Activated effector memory CD4-positive, alpha-beta T cell treated with Interleukin-2 at 50 U/mL for 16 hours (primary cell): ENCODE measurements at places on chromosomes 7 and 10.
A peak's percentile ranks its signal among the peaks of the same experiment; 100 is the strongest.

GRCh38 chr10:122949296-122949695 is 4.7 kb downstream of the C10orf88 start:
- no peak for DNase-seq

GRCh38 chr10:128525444-128525843 is 399.2 kb upstream of the MKI67 start:
- DNase-seq = no peak

- DNase-seq = peak; percentile 51
Measured at GRCh38 chr10:132434405-132435005, 37.5 kb downstream of the PWWP2B start.

- no peak for DNase-seq
Measured at GRCh38 chr7:55212838-55213237, 152.3 kb upstream of the LANCL2 start.

DNA sequence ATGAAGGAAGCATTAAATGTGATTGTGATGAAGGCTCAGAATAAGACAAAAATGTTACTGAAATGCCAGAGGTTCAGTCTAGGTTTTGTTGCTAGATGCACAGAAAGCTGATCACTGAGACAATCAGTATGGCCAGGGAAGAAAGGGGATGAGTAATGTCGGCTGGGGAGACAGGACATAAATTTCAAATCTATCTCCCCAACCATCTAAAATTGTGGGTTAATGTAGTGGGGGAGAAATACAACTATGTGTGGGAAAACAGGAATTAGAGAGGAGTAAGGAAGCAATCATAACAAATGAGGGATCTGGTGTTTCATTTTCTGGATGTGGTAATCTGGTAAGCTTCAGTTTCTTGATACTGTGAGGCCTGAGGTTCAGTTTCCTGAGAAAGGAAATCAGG is 1111.0 kb downstream of the XPNPEP1 start:
- no peak for DNase-seq

GRCh38 chr10:71133710-71134686 is 78.4 kb upstream of the UNC5B start:
- no peak for DNase-seq

GRCh38 chr7:96316949-96317348 is 4.9 kb downstream of the SLC25A13 start:
- no peak for DNase-seq

DNA sequence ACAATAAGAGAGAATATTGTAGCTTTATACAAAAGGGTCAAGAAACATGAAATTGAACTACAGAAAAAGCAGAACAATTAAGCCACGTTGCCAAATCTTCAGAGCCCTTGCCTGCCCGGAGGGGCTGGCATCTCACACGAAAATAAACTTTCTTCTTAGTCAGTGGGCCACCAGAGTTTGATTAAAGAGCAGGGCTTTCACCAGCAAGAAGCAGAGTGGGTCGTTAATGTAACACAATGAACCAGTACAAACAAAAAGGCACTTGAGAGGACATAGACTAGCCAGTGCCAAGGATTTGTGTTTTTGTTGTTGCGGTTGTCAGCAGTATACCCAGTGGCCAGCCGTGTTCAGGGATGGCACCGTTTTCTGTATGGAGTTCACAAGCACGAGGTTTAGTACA is 155.4 kb downstream of the NRP1 start:
- DNase-seq = no peak

- DNase-seq = no peak
Measured at GRCh38 chr10:43868952-43869351, 220.3 kb upstream of the ZNF32 start.

DNA sequence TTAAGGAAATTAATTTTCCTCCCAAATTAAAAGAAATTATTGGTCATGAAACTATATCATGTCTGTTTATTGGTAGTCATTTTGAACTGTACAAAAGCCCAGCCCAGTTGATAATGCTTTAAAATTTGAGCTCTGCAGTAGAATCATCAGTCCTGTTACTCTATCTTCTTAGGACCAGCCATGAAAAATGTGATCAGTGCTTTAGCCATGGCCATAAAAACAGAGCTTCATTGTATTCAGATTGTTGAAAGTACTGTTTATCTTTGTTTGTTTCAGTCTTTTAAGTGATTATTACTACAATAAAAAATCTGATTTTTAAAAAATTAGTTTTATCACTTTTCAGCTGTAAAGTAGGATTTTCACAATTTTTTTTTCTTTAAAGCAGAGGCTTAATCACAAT is 13.7 kb upstream of the TFAM start:
- no peak for DNase-seq

DNA sequence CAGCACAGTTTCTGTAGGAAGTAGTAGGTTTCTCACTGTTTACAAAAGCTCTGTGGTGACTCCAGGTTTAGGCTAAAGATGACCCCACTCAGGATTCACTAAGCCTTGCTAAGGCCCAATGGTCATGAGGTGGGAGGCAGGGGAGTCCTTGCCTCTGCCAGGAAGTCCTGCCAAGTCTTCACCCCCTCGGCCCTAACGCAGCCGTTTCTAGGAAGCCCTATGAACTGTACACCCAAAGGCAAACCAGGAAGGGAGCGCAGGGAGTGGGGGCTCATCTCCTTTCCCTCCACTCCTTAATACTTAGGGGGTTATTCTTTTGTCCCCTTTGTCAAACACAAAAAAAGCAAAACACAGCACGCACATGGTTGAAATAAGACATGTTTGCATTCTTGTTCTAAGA is 64.6 kb downstream of the CTBP2 start:
- no peak for DNase-seq

DNA sequence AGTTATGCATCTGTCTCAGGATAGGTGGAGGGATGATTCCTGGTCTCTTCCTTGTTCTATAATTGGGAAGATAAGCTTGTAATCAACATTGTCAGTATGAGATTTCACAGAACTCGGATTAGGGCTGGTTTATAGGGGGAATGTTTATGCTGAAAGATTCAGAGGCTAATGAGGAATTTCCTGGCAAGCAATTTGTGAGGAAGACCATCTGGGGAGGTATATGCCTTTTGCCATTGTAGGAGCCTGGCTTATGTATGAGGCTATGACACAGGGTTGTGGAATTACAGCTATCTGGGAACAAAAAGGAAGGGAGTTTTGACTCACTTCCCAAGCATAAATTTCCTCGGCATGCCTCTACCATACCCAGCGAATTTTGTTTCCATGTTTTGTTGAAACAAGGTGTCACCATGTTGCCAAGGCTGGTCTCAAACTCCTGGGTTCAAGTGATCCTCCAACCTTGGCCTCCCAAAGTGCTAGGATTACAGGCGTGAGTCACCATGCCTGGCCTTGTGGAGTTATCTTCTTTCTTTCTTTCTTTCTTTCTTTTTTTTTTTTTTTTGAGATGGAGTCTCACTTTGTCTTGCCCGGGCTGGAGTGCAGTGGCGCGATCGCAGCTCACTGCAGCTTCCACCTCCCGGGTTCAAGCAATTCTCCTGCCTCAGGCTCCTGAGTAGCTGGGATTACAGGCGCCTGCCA is 1.6 kb upstream of the COPS6 start:
- no peak for DNase-seq

- DNase-seq = no peak
Measured at GRCh38 chr10:131846240-131847101, 54.3 kb upstream of the PPP2R2D start.

DNA sequence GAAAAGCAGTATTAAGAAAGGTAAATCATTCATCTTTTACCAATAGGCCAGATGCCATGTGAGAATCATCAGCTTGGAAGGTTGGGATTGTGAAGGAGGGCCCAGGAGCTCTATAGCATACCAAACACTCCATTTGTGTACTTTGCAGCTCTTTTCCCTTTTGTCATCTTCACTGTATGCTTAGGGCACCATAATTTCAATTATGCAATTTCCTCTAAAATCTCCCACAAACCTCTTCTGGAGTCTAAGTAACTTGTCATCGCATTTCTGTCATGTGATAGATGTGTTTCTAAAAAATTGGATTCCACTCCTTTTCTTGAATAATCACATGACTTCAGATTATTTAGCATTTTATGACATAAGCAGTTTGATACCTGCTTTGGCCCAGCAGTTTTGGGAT is 17.9 kb downstream of the RPP30 start:
- DNase-seq = no peak

DNA sequence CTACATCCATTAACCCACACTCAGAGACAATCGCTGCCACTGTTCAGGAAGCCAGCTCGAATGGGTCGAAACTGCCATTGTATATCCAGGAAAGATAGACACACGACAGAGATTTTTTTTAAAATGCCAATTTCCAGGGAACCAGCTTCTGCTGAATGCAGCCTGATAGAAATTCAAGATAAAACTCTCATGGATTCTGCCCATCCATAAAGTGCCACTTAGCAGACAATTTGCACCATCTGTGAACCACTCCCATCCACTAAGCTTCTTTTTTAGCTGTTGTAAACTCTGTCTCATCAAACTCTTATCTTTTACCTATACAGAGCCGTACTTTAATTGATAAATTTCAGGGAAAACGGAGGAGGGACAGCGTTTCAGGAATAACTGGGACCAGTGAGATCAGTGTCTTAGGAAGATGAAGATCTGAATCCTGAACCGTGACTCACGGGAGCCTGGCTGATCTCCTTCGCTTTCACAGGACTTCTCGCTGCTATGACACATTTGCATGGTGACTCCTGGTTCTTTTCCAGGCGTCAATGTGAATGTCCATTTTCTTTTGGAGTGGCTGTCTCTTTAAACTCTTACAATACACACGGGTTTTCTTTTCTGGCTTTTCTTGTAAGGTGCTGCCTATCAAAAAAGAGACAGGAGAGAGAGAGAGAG is 103.4 kb downstream of the FAM204A start:
- no peak for DNase-seq
